ENCODE measurements at places on chromosomes 2 and 18.

DNA sequence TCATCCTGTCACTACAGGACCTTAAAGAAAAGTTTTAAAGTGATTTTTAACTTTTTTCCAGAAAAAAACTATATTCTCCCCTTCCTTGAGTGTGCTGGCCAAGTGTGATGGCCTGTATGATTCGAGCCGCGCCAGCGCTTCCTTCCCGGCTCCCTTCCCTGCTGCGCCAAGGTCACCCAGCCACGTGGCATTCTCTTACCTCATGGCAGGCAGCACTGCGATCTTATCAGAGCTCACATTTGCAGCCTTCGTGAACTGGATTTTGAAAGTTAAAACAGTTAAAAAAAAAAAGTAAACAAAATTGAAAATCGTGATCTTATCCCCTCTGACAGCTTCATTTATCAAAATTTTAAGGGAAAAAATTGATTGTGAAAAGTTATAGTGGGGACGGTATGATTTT, 279.8 kb downstream of the PTGR3 start:
- DNase-seq, result no peak

DNA sequence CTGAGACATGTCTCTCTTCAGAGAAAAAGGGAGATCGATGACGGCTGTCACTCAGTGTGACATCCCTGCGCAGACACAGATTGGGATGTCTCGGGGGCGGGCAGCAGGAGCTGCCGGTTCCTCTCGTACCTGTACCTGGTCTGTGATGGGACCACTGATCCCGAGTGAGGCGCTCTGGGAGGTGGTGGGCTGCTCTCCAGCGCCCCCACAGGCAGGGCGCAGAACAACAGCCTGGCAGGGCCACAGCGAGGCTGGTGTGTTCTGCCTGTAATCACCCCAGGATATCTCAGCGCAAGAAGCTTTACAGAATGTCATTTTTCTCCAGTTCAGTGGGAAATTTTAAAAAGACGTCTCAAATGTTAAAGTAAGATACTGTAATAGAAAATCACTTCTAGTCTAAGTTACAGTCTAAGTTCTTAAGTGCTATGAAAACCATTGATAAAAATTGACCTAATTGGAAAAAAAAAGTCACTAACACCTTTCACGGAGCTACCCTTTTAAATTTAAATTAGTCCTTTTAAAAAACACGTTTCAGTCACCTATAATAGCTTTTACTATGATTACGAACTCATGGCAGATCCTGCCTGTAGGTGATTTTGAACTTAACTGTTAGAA, 189.8 kb downstream of the SNTG2 start:
- DNase-seq, result peak; percentile 37

GRCh38 chr2:9060819-9061218, 57.3 kb upstream of the MBOAT2 start:
- DNase-seq, result no peak

GRCh38 chr2:230742781-230743180, 30.1 kb downstream of the CAB39 start:
- DNase-seq, result no peak

- DNase-seq, result no peak
Measured at GRCh38 chr2:234199996-234200395, 149.5 kb downstream of the SPP2 start.

DNA sequence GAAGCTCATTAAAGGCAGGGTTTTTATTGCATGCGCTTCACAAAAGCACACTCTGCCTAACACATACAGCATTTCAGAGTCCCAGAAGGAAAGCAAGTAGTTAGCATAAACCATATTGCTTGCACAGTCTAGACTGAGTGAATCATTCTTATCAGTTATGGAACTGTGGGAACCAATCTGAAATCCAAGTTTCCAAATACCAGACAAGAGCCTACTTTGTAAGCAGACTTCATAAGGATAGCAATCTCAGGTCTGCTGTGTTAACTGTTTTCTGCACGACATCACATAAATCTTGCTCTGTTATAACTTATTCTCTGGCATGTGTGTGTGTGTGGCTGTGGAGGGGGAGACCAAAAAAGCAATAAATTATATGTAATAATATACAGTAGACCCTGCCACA, 608.1 kb upstream of the REG3G start:
- no peak for DNase-seq

GRCh38 chr2:149313512-149313972, 16.8 kb upstream of the LYPD6 start:
- peak; percentile 70 for DNase-seq

- peak; percentile 90 for DNase-seq
Measured at GRCh38 chr18:77052983-77053309, 79.6 kb downstream of the MBP start.

- no peak for DNase-seq
Measured at GRCh38 chr2:75569546-75569945, 8.8 kb upstream of the EVA1A start.

- no peak for DNase-seq
Measured at GRCh38 chr2:54122171-54122935, 6.9 kb downstream of the ACYP2 start.

GRCh38 chr2:86229221-86229620, 30.0 kb downstream of the MRPL35 start:
- no peak for DNase-seq

- no peak for DNase-seq
Measured at GRCh38 chr18:38362286-38362792, 796.7 kb upstream of the CELF4 start.

DNA sequence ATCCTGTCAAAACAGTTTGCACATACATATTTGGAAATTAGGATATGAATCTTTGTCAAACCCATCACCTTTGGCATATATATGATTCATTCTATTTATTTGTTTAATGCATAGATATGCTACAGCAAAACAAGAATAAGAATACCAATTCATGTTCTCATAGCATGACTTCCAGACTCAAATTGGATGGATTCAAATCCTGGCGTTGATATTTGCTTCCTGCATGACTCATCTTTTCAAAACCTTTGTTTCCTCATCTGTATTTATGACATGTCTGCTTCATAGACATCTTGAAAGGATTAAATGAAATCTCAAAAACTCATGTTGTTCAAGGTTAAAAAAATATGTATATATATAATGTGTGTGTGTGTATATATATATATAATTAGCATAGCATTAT, 261.3 kb downstream of the MBD5 start:
- no peak for DNase-seq

DNA sequence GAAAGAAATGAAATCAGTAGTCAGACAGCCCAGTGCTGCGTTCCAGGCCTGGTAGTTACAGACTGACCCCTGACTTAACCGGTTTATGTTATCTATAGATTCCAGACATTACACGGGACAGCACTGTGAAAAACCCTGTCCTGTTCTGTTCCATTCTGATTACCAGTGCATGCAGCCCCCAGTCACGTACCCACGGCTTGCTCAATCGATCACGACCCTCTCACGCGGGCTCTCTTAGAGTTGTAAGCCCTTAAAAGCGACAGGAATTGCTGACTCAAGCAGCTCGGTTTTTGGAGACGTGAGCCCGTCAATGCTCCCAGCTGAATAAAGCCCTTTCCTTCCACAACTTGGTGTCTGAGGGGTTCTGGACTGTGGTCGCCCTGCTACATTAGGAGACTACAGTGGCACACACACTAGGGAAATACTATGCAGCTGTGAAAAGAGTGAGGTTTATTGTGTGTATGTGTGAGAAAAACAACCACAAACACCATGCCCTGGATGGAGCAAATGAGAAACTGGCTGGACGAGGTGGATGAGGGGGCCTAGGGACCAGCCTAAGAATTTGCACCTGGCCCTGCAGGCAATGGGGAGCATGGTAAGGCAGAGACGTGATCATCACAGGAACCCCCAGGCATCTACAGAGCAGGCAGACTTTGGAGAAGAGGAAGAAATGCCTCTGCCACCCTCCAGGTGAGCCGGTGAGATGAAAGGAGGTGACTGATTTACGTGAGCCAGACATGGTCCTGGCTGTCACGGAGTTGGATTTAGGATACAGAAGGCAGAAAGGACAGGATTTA, 49.1 kb upstream of the SEMA4C start:
- no peak for DNase-seq

- peak; percentile 94 for DNase-seq
Measured at GRCh38 chr2:43305517-43305916, 79.1 kb upstream of the ZFP36L2 start.

- no peak for DNase-seq
Measured at GRCh38 chr2:27566628-27567027, 16.2 kb upstream of the ZNF512 start.

GRCh38 chr18:74623047-74623816, 25.6 kb downstream of the ZNF407 start:
- peak; percentile 34 for DNase-seq

DNA sequence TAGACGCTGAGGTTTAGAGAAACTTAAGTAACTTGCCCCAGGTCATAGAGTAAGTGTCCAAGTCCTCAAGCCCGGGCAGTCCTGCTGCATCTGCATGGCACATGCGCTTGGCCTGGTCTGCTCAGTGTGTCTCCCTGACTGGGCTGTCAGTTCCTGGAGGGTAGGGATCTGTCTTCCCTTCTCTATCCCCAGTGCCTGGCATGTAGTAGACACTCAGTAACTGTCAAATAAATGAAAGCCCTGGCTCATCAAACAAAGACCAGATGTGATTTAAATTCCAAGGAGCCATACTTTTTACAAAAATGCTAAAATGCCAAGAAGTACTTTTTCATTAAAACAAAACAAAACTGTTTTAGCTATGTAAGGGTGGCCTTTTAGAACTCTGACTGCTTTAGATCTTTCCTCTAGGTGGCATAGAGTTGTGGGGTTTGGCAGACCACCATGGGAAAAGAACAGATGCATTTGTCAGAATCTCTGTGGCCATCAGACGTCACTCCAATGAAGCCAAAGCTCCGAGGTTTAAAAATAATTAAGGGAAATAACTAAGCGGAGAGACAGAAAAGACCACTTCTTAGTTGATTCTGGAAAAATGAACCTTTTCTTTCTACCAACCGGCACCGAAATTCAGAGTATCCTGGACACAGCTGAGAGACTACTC, 34.0 kb downstream of the EPAS1 start:
- DNase-seq, result no peak

DNA sequence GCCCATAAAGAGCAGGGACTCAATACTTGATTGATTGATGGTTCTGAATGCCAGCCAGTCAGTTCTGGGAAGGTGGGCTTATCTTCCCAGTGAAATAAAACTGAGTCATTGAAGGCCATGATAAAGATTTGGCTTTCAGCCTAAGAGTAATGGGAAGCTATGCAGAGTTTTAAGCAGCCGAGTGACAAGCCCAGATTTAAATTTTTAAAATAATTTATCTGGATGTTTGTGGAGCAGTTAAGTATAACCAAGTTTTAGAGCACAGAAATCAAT, 122.8 kb downstream of the RAPGEF4 start:
- DNase-seq, result no peak

DNA sequence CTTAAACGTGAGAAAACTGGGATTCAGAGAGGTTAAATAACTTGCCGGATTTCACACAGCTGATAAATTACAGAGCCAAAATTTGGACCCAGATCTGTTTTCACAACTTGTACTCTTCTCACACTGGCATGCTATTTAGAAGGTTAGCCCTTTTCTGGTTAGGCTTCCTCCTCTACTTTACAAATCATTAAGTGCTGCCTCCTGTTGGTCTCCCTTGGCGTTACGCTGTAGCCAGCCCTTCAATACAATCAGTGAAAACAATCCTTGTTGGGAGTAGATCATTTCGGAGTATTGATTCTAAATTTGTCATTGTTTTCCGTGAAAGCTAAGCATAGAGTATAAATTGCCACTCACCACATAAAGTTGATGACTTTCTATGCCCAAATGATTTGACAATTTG, 153.5 kb downstream of the ARHGAP15 start:
- peak; percentile 10 for DNase-seq

DNA sequence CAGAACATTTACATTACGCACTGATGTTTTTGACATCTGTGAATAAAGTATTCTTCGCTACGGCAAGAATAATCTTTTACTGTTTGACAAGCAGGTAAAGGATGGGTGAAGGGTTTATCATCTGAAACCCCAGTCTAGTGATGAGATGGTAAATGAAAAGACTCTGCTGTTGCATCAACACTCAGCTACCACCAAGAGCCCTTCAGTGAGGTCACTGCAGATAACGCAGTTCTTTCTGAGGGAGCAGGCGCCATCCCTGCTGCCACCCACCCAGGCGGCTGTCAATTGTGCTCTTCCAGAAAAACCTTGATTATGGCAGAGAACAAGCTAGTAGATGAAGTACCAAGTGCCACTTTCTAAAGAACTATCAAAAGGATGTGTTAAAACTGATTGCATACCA, 58.7 kb downstream of the ABCG8 start:
- DNase-seq, result no peak

DNA sequence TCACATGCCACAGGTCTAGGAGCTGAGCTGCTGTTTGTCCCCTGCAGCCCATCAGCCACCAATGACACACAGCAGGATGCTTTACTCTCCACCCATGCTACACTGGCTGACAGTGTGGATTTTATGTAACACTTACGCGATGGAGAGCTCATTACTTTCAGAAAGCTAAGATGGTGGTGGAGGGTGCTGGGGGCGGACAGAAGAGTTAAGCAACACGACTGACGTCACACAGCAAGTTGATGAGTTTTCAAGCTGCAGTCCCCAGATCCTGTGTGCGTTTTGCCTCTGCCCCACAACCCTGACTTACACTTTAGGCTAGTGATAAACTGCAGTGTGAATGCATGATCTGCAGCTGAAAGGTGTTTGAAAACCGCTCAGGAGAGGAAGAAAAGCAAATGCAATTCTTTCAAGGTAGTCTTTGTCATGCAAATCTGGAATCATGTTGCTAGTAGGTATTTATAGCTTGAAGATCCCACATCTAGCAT, 42.4 kb downstream of the MRPS5 start:
- DNase-seq, result peak; percentile 8

- DNase-seq, result no peak
Measured at GRCh38 chr2:162308747-162309503, 9.6 kb downstream of the IFIH1 start.

DNA sequence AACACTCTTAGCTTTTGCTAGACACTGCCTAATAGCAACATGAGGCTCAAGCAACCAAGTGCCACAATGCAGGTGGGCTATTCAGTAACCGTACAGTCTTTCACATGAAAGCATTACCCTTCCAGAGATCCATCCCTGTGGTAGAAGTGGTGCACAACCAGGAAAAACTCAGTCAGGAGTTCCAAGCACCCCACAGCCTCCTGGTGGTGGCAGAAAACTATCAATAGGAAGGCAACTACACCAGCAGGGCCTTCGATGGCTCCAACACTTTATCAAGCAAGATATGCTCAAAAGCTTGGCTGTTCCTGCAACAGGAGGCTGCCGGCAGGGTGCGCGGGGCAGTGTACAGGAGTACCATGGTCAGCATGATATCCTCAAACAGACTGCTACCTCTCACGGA, 176.1 kb upstream of the DLGAP1 start:
- no peak for DNase-seq

DNA sequence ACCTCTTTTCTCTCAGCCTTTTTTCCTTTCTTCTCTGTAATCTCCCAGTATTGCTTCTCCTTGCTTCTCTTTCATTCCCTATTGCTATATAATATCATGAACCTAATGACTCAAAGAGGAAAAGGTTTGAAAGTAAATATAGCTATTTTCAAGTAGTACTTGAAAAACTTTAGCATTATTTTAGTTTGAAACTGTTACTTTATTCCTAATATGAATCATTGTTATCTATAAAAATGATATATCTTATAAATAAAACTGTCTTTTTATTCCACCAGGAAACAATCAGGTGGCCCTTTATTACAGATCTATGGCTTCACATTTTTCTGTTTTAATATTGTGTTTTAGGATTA, 311 bp upstream of the SCN1A start:
- DNase-seq, result no peak

- no peak for DNase-seq
Measured at GRCh38 chr18:41959045-41959444, 4.0 kb downstream of the PIK3C3 start.

- DNase-seq, result peak; percentile 50
Measured at GRCh38 chr18:45243340-45244110, 371.8 kb upstream of the SLC14A2 start.

- no peak for DNase-seq
Measured at GRCh38 chr18:60691061-60691460, 318.5 kb upstream of the MC4R start.

- DNase-seq, result no peak
Measured at GRCh38 chr2:33321236-33321771, 155.1 kb upstream of the RASGRP3 start.

Measured in suppressor macrophage (primary cell).